ENCODE measurements at places on chromosomes 13 and 19.

DNA sequence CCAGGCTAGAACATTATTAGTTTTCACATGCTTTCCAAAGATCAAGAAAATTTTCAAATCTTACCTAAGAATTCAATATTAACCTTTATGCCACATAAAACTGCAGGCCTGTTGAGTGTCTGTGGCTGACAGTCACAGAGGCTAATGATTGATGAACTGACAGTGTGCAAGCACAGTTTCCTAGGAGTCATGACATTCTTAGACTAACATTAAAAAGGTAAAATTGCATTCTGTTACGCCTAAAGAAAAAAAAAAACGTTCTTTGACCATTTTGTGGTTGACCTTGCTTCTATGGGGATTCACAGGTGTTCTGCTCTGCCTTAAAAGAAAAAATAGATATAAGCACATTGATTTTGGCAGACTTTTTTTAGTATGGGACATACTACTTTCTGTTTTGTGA is 1776.2 kb downstream of the PCDH9 start:
- DNase-seq = no peak

DNA sequence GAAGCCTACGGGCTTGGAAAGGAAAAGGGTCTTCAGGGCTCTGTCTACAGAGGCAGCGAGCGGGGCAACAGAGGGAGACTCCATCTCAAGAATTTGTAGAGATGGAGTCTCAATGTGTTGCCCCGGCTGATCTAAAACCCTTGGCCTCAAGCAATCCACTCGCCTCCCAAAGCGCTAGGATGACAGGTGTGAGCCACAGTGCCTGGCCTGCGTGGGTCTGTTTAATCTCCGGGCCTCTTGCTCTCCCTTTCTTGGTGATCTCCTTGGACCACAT is 8.1 kb downstream of the RPS9 start:
- DNase-seq = no peak

DNA sequence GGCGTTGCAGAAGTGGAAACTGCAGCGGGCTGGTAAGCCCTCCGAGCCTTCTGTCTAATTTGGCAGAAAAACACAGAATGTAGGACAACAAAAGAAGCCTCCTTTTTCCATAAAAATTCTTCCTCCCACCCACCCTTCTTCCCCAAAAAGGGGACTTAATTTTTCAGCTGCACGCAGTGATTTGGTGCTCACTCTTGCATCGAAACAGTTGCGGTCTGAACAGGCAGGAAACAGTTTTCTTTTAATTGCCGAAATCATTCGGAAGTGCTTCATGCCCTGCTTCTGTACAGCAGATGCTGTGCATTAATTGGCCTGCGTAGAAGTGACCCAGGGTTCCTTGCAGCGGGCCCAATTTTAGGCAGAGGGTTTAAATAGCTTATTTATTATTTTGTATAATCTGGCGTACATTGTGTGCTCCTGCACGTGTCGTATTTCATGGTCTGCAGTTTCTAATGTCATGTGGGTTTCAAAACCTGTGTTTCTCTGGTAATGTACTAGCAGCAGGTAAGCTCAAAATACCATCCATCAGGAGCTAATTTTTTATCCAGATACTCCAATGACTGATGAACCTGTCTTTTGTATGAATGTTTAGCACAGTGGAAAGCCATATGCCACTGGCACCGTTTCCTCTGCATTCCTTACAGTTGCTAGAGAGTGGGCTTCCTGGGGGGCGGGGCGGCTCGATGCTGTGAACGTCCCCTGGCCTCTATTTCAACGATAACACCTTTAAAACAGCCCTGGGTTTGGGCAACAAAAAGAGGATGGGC is 66.6 kb downstream of the GGACT start:
- DNase-seq = no peak

GRCh38 chr19:1265615-1266128 is 3.5 kb upstream of the CIRBP start:
- no peak for DNase-seq

DNA sequence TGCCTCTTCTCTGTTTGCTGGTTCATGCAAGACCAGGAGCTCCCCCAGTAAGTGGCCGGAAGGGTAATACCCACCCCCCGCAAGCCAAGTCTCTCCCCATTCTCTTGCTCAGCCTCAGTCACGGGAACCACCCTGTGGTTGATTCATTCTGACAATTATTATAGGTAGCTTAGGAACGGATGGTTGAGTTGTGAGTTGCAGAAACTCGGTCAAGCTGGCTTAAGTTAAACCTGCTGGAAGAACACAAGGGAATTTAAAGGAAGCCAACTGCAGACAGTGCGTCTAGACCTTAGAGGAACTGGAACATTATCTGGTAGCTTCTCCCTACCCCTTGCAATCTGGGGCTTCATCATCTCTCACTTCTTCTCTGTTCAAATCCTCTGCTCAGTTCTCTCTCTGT is 8.9 kb downstream of the FPR1 start:
- no peak for DNase-seq

DNA sequence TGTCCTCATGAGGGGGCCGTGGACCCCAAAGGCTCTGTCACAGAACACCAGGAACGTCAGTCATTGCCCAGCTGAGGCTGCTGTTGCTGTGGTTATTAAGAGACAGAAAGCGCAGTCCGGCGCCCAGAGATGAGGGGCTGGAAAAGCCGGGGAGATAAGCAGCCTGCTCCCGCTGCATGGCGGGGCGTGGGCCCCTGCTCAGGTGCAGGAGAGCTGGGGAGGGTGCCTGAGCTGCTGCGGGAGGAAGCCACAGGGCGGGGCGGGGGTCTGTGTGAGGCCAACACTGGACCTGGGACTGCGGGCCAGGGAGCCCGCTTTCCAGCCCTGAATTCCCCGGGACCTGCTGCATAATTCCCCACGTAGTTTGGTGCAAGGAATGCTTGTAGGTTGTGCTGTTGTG is 11.3 kb downstream of the SOX1 start:
- no peak for DNase-seq

DNA sequence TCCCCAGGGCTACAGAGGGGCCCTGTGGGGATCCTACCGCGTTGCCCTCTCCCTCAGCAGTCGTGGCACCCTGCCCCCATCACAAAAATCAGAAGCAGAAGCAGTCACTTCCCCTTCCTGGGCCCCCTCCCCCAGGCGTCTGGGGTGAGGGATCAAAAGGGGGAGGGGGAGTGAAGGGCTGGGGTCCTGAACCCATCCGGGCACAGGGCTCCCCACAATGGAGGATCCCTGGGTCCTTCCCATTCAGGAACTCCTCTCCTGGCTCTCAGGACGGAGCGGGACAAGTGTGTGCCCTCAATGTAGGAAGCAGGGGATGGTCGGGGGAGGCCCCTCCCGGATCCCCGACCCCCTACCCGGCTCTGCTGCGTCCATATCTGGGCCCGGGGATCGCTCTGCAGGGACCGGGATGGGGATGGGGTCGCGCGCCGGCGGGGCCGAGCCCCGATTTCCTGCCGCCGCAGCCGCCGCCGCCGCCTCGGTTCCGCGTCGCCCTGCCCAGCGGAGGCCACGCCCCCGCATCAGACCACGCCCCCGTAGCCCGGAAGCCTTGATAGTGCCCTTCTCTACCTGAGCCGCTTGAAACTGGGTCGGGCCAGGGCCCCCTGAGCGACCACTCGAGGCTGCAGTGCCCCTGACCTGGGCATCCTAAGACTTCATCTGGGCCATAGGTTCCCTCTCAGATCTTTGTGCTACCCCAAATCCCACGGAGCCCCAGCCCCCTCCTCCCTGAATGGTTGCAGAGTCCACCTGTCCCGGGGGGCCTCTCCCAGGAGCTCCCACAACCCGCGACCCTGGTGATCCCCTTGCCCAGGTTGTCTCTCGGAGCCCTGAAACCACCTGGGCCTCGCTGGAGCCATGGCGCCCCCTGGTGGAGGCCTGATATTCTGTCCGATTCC is at the start of gene GMIP:
GMIP (minus strand) TSS at position 500 of the 896 bp plus-strand sequence; CDS start at position 372, 128 bp downstream.
- peak; percentile 76 for DNase-seq

DNA sequence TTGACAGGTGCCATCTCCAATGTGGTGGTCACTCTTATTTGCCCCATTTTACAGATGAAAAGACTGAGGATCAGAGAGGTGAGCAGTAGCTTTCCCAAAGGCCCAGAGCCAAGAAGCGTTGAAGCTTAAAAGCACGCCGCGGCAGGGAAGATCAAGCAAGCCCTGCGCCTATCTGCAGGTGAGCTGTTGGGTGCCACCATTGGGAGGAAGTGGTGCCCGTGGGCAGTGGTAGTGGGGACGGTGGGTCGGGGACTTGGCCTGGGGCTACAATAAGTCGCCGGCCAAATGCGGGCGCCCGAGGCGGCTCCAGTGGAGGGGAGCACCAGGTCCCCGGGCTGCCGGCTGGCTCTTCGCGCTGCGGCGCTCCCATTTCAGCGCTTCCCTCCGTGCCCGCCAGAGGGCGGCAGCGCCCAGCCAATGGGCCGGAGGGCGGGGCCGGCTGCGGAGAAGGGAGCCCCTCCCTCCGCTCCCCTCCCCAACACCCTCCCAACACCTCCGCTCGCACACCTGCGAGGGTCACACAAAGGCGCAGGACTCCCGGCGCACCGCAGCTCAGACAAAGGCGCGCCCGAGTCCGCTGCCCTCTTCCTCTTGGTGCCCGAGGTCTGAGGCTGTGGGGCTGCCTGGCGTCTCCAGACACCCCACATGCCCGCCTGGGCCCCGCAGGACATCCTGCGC is 744 bp upstream of the POU2F2 start:
- DNase-seq = peak; percentile 78

DNA sequence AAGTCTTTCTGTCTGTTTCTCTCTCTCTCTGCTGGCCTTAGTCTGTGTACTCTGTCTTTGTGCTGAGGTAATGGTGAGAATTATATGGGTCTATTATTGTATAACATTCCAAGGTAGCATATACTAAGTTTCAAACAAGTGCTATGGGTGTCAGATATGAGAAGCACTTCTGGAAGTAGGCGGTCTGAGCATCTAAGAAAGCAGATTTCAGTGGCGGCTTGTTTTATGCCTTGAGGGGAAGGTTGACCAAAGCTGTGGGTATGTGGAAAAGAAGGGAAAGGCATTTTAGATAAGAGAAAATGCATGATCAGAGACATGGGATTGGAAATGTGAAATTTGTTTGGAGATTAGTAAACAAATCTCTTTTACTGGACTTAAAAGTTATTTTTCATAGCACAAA is 348.5 kb downstream of the RFC3 start:
- no peak for DNase-seq

- DNase-seq = no peak
These were observed 1008.1 kb upstream of the SLC10A2 start for GRCh38 chr13:104074326-104074725.

DNA sequence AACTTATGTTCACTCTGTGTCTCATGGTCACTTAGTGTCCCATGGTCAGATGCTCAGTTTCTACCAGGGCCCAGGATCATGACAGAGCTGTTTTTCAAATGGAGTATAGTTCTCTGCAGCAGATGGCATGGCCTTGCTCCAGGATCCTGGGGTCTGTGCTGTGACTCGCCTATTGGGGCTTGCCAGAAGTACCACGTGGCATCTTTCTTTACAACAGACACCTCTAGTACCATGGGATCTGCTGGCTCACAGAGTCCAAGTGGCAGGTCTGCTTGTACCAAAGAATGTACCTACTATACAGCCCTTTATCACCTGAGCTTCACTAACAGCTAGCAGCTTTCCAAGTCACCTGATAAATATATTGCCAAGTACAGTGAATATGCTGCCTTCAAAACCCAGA is 6.0 kb upstream of the RNF6 start:
- no peak for DNase-seq

DNA sequence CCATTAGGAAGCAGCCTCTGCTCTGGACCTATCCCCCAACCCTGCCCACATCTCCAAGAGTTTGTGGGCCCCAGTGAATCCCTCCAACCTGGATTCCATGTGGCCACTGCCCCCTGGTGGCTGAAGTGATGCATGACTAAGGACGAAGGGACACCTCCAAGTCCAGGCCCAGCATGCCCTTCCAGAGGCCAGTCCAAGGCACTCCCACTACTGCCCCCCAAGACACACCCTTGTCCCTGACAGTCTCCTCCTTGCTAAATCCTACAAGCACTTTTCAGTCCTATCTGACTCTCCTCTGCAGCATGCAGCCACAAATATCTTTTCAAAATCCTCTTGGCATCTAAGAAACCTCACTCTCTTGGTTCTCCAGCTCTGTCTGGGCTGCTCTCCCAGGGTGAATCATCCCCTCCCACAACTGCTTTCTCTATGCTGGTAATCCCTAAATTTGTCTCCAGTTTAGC is 33.0 kb downstream of the DEDD2 start:
- peak; percentile 42 for DNase-seq

GRCh38 chr19:30168760-30169159 is 203.4 kb upstream of the ZNF536 start:
- no peak for DNase-seq

DNA sequence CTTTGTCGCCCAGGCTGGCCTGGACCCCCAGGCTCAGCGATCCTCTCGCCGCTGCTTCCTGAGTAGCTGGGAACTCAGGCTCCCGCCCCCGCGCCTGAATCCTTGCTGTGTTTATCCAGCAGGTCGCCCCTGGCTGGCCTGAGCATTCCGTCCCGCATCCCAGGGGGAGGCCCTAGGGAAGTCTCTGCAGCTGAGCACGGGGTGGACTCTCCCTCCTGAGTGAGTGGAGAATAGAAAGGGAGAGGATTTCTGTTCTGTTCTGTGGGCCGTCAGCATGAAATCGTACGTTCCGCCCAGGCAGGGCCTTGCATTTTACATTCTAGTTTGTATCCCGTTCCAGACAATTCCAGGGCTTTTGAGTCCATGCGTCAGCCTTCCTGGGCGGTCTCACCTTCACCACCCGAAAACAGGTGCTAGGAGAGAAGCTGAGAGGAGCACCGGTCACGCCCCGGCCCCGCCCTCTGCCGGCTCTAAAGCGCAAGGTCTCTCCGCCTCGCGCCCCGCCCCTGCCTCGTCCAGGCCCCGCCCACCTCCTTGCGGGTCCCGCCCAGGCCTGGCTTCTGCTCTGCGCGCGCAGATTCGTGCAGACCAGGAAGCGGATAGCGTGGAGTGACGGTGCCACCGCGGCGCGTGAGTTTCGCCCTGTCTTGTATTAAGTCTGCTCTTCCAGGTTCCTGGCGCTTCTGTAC is at the start of gene ZNF761:
ZNF761 (plus strand) TSS at position 586 of the 689 bp plus-strand sequence. CDS start 15,285 bp downstream, outside the sequence.
- DNase-seq = peak; percentile 98

- DNase-seq = no peak
These were observed at the start of gene SEMA6B for GRCh38 chr19:4559569-4559968. SEMA6B (minus strand) TSS chr19:4559684; CDS start chr19:4558457, 1,227 bp downstream.

DNA sequence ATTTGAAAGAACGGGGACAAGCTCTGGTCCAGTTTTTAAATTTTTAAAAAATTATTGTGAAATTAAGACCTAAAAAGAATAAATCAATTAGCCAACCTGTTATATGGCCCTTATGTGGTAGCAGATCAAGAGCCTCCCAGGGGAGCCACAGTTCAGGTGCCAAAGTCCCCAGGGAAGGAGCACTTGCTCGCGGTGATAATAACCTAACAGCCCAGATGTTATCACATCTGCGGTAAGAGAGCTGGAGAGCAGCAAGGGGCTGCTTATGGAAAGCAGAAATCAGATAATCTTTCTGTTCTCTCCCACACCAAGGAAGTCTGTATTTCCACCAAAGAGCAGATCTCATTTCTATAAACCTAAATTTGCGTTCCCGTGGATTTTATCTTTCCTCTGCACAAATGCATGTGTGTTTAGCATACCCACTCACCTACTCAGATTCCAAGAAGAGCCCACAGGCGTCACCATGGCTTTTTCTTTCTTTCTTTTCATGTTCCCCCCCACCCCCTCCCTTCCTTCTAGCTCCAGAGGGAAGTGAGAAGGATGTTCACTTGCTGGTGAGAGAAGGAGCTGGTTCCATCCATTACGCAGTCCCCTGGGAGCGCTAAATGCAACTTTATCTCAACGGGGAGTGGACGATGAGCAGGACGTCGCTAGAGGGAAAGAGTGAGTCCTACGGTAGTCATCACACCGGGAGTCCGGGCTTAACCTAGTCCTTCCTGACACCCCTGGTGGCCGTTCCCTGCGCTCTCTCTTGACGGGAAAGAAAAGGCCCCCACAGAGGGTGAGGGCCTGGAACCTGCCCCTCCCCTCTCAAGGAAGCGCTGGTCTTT is 1.6 kb upstream of the POU4F1 start:
- DNase-seq = no peak
